T-cell (primary cell): ENCODE measurements at places on chromosomes 3 and 15.

DNA sequence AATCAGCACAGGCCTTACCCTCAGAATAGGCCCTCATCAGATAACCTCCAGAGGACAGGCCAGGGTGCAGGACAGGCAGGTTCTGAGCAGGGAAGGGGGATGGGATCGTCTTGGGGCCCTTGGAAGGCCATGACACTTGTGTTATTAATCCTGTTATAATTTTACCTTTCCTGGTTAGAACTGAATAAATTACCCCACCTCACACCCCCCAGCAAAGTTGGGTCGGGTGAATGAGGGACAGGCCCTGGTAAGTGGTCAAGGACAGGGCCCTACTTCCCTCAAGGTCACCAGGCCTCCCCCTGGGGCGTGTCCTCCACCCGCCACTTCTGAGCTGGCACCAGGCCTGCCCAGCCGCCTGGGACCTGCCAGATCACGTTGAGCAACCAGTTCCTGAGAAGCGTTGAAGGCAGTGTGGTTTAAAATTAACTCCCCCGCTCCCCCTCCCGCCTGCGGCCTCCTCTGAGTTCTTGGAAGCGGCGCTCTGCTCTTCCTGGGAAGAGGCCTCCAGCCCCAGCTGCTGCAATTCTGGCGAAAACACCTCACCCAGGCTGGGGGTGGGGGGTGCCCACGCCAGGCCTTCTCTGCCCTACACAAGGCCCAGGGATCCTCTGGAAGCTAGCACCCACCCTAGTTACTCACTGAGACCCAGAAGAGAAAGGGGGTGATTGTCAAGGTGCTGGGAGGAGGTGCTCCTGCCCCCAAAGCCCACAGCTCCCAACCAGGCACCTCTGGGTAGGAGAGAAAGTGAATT is 10.6 kb downstream of the CISH start:
- peak overlapping the region; percentile 76 for H3K27ac ChIP-seq
- no peaks in the 10 kb centered on the region for H3K27me3 ChIP-seq
- peaks cover 37% of the 10 kb centered on the region for H3K36me3 ChIP-seq
- H3K4me1 ChIP-seq = peaks cover 50% of the 10 kb centered on the region
- peak; percentile 53 for DNase-seq
- peak overlapping the region; percentile 28 for H3K4me3 ChIP-seq

DNA sequence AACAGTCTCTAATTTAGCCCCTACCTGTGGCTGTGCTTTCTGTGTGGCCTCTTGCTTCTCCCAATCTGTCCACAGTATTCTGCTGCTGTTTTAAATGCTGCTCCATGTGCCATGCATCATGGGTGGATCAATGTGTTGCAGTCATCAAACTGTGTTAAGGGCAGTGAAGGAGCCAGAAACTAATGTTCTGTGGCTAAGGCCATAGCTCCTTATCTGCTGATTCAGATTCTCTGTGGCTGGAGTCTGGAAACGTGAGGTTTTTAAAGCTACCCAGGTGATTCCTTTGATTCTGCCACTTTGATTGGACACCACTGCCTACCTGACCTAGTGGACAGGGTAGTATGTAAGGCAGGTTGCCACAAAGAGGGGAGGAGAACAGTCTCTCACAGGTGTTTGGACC is 44.8 kb downstream of the MORC1 start:
- no peaks in the 10 kb centered on the region for H3K27me3 ChIP-seq
- H3K4me3 ChIP-seq = no peak overlapping the region
- H3K36me3 ChIP-seq = no peaks in the 10 kb centered on the region
- no peak for DNase-seq
- no peak overlapping the region for H3K27ac ChIP-seq
- peaks cover 4% of the 10 kb centered on the region for H3K4me1 ChIP-seq

GRCh38 chr3:172174513-172175253 is 135.3 kb downstream of the FNDC3B start:
- H3K36me3 ChIP-seq = no peaks in the 10 kb centered on the region
- no peak overlapping the region for H3K27ac ChIP-seq
- DNase-seq = no peak
- no peak overlapping the region for H3K4me3 ChIP-seq

DNA sequence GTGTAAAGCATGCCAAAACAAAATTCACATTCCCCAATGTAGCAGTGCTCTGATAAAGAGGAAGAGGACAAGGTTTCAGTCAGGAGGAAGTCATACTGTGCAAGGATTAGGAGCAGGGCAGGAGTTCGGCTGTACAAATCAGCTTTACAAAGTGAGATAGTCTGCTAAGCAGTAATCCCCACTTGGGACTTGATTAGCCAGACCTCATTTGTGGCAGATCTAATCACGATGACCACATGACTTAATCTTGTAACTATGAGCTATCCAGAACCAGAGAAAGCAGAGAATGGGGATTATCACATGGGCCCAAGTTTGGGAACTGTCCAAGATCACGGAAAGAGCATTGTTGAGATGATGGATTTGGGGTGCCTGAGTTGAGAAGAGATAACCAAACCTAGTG is 7.8 kb downstream of the DCBLD2 start:
- H3K27me3 ChIP-seq = no peaks in the 10 kb centered on the region
- H3K4me1 ChIP-seq = no peaks in the 10 kb centered on the region
- H3K4me3 ChIP-seq = no peak overlapping the region
- no peaks in the 10 kb centered on the region for H3K36me3 ChIP-seq

DNA sequence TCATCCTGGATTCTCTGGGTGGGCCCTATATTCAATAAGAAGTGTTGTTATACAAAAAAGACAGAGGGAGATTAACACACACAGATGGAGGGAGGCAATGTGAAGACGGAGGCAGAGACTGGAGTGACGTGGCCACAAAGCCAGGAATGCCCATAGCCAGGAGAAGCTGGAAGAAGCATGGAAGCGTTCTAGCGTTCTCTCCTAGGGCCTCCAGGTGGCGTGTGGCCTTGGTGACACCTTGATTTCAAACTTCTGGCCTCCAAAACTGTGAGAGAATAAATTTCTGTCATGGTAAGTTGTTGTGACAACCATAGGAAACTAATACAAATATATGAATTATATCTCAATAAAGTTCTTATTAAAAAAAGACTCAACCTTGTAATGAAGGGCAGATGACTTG is 21.3 kb downstream of the THBS1 start:
- H3K27me3 ChIP-seq = no peaks in the 10 kb centered on the region
- no peak for DNase-seq
- no peak overlapping the region for H3K4me3 ChIP-seq
- H3K36me3 ChIP-seq = no peaks in the 10 kb centered on the region
- H3K27ac ChIP-seq = no peak overlapping the region

- no peaks in the 10 kb centered on the region for H3K36me3 ChIP-seq
- DNase-seq = no peak
- H3K27me3 ChIP-seq = no peaks in the 10 kb centered on the region
These were observed 50.8 kb downstream of the CPN2 start for GRCh38 chr3:194300382-194300758.

DNA sequence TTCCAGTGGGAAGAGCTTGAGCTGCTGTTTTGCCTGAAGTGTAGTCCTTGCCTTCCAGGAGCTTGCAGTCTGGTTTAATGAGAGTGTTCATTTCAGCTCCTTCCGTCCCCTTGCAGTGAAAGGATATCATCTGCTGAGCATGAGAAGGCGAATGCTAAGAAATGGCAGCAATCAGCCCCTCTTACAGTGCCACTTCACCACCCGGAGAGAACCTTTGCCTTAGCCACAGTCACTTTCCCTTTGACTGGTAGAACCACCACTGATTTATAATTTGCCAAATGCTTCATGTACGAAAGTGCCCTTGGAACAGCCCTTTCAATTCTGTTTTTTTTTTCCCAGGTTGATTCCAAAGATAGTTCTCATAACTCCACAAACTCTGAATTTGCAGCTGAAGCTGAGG is 11.5 kb downstream of the TATDN2 start:
- H3K4me1 ChIP-seq = peaks cover 52% of the 10 kb centered on the region
- no peak overlapping the region for H3K4me3 ChIP-seq
- H3K36me3 ChIP-seq = peaks cover 8% of the 10 kb centered on the region
- no peak for DNase-seq
- peak overlapping the region; percentile 19 for H3K27ac ChIP-seq

DNA sequence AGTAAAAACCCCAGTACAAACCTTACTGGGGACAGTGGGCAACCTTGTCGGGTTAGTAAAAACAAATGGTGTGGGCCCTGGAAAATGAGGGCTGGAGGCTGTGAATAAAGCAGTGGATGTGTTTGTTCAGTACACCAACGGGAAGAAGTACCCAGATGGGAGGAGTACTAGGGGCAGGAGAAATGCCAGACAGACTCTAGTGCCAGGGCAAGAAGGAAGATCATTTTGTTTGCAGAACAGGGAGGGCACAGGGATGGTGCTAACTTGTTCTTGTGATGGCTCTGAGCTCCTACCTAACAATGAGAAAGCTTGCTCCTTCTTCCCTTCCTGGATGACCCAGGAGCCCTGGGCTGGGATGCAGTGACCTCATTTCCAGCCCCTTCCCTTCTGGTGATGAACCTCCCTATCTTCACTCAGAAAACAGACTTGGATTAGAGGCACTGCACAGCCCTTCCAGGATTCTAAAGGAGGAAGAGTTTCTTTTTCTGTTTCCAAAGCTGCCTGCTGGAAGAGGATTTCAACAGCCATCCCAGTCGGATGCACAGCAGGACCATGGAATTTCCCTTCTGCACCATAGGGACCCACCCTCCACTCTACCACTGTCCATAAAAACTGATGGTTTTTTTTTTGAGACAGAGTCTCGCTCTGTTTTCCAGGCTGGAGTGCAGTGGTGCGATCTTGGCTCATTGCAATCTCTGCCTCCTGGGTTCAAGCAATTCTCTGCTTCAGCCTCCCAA is 6.1 kb downstream of the RASSF1 start:
- peaks cover 20% of the 10 kb centered on the region for H3K4me1 ChIP-seq
- H3K27me3 ChIP-seq = no peaks in the 10 kb centered on the region
- H3K4me3 ChIP-seq = no peak overlapping the region
- peaks cover 44% of the 10 kb centered on the region for H3K36me3 ChIP-seq
- H3K27ac ChIP-seq = peak overlapping the region; percentile 54
- no peak for DNase-seq

DNA sequence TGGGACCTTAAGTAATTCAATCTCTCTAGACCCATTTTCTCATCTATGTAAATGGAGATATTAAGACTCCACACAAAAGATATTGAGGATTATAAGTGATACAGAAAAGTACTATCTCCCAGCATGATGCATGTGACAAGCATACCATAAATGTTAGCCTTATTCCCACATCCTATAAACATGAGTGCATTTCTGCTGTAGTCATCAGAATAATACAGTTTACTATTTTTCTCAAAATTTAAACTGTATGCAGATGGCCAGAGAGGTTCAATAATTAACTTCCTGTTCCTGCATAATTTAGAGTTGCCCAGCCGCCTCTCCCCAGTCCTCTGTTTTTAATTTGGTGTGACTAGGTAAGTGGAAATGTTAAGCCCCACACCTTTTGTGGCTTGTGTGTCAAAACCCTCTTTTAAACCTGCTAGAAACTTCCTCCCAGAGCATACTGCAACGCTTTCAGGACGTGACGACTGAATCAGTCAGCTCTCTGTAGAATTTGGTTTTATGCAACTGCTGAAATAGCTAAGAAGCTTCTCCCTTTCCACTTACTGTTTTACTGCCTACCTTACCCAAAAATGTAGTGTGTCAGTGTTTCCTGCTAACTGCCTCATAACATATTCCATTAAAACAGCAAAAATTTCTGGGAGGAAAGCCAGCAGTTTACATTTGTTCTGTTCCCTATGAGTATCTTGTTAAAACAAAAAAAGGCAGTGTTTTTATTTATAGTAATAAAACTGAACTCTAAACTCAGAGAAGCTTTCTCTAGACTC is 1037.9 kb downstream of the EPHA3 start:
- H3K4me1 ChIP-seq = no peaks in the 10 kb centered on the region
- no peak for DNase-seq
- no peak overlapping the region for H3K27ac ChIP-seq

GRCh38 chr15:93164409-93164808 is 75.4 kb upstream of the RGMA start:
- peaks cover 7% of the 10 kb centered on the region for H3K4me1 ChIP-seq
- peaks cover 10% of the 10 kb centered on the region for H3K27me3 ChIP-seq
- no peak overlapping the region for H3K4me3 ChIP-seq
- H3K36me3 ChIP-seq = no peaks in the 10 kb centered on the region
- H3K27ac ChIP-seq = no peak overlapping the region

GRCh38 chr3:141680620-141681389 is 57.3 kb upstream of the RNF7 start:
- H3K27ac ChIP-seq = no peak overlapping the region
- no peaks in the 10 kb centered on the region for H3K36me3 ChIP-seq
- DNase-seq = no peak
- H3K27me3 ChIP-seq = no peaks in the 10 kb centered on the region
- H3K4me3 ChIP-seq = no peak overlapping the region

DNA sequence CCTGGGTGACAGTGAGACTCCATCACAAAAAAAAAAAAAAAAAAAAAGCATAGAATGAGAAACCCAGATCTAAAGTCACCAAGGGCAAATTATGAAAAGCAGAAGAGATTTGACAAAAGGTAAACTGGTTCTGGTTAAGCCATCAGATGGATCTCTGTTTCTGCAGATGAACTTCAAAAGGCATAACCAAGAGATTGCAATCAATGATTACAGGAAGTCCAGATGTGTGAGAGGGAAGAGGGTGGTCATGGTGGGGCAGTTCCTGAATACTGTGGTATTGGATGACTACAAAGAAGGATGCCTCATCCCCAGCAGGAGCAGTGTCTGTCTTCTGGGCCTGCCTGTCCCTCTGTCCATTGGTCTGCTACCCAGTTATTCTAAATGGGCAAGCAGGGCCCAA is 3.8 kb downstream of the P4HTM start:
- H3K4me1 ChIP-seq = peaks cover 8% of the 10 kb centered on the region
- DNase-seq = no peak
- no peak overlapping the region for H3K4me3 ChIP-seq
- H3K27me3 ChIP-seq = no peaks in the 10 kb centered on the region

DNA sequence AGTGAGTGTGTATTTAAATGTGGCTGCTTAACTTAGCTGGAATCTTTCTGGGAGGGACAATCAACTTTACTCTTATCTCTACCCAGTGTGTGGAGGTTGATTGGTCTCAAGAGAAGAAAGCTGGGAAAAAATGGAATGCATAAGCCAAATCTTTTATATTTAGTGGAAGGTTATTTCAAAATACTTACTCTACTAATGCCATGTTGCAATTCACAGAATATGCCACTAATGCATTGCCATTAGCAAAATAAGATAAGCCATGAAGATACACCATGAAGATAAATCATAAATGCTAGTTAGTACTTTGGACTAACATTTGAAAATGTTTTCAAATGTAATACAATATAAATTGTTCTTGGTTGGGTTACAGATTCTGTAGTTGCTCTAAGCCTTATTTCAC is 155.1 kb upstream of the LRRFIP2 start:
- no peaks in the 10 kb centered on the region for H3K4me1 ChIP-seq
- H3K27me3 ChIP-seq = no peaks in the 10 kb centered on the region
- H3K4me3 ChIP-seq = no peak overlapping the region

DNA sequence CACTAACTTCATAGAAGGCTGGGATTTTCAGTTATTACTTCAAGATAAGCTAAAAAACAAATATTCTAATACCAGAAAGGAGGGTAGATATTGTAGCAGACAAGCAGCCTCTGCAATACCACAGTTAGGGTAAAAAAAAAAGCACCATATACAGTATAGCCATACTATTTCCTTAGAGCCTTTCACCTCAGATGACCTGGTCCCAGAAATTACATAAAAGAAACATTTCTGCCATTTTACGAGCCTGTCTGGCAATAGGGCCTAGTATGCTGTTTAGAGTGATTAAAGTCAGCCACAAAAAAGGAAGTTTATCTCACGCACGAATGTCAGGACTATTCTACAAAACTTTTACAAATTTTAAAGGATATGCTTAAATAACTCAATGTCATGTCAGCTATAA is 1016.6 kb downstream of the PLOD2 start:
- H3K27me3 ChIP-seq = no peaks in the 10 kb centered on the region
- H3K4me3 ChIP-seq = no peak overlapping the region
- no peak overlapping the region for H3K27ac ChIP-seq
